Stimulated activated CD4-positive, alpha-beta T cell treated with anti-CD3 and anti-CD28 coated beads, Interleukin-2, amount 100 ng/mL, for 4 hours (primary cell): ENCODE measurements at places on chromosomes 12 and 14.

DNA sequence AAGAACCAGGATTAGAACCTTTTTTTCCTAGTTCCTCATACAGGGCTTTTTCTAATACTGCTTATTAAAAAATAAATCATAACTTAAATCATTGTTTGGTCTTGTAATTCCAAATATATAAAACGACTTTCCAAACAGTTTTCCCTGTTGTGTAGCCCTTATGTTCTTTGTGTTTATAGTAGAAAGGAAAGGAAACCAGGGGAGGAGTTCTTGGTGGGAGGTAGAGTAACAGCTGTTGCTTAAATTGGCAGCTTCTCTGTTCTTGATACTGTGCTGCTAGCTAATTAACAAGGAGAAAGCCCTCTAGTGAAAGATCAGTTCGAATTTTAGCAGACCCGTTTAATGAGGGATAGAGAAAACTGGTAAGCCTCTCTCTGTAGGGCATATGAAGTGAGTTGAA is 15.0 kb downstream of the SRP54 start:
- DNase-seq = no peak

DNA sequence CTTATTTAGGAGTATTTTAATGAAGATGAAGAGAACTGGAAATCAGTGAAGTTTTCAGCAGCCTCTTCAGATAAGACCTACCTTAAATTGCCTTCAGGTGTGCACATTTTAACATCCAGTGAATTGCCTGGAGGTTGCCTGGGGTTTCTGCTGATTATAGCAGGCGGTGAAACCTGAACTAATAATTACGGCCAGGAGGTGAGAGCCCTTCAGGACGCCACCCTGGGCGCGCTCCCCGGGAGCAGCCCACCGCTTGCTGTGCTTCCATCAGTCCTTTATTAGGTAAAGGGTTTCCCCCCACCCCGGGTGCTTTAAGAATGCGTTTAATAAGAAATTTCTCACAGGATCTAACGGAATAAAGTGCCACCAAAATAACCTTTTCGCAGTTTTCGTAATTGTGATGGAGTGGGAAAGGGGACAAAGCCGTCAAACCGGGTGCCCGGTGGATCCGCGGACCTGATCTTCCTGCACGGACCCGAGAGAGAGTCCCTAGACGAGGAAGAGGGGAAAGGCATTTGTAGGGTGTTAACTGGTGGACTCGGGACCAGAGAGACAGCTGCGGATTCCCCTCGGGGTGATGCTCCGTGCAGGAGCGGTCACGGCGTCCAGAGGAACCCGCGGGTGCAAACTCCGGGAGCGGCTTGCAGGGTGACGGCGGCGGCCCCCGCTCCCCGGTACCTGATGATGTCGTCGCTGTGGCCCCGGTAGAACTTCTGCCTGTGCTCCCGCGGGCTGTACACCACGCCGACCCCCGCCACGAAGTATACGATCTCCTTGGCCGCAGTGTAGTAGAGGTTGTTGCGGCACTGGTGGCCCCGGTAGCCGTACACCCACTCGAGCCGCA is 902 bp downstream of the EML5 start:
- peak; percentile 9 for DNase-seq

GRCh38 chr12:120099738-120100137 is 16.8 kb downstream of the RAB35 start:
- DNase-seq = no peak

GRCh38 chr14:81200054-81200453 is 20.7 kb downstream of the GTF2A1 start:
- DNase-seq = no peak

GRCh38 chr14:68878908-68879307 is 86.0 kb upstream of the ZFP36L1 start:
- no peak for DNase-seq

- DNase-seq = no peak
Measured at GRCh38 chr12:59833408-59833807, 237.6 kb downstream of the SLC16A7 start.

GRCh38 chr12:113569806-113570205 is 98.1 kb upstream of the LHX5 start:
- no peak for DNase-seq
